ENCODE measurements at places on chromosomes 1 and 21.

DNA sequence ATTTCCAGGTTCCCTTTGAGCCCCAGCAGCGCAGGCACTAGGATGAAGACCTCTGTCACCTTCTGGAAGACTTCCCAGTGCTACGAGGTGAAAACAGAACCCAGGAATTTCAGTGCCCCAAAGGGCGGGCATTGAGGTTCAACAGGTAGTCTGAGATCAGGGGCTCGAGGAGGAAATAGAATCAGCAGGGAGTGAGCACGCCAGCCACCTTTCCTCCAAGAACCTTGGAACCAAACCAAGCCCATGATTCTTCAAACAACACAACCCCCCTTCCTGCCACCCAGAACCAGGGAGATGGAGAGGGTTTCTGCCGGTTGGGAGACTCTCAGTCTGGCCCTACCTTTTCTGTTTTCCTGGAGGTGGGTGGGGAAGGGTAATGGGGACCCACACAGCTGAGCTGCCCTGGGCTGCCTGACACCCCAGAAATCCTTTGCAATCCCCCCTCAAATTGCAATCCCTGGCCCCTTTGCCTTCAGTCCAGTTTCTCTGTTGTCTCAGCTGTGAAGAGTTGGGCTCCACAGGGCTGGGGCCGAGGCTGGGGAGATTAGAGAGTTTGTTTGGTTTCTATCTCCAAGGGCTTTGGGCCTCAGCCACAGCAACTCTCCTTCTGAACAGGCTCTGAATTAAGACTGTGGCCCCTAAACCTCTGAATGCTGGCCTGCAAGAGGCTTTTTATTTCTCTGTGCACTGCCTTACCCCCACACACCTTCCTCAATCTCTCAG, 11.9 kb downstream of the SLC41A1 start:
- no peak for DNase-seq

DNA sequence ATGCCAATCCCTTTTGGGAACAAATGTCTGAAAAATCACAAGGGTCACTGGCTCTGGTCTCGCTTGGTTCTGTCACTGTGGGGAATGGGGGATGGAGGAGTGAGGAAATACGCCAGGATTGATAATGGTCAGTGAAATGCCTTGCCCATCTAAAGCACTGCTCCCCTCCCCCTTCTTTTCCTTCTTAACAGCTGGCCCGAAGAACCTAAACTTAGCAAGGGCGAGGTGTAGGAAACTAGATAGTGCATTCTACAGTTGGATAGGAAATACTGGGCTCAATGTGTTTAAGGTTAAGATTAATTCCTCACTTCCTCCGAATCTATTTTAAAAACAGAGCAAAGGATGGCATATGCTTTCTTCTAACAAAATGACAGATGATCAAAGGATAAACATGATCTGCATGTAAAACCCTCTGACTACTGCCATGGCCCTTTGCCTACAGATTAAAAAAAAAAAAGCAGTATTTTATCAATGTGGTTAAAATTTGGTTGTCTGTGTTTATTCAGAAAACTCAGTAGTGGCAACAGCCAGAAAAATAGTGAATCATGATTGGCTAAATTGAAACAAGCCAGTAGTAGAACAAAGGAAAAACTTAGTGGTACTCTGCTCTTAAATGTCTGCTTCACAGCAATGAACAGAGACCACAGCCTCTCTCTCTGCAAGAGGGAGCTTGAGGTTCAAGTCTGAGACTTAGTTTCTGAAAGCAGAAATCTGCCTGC, 86.1 kb upstream of the VAV3 start:
- no peak for DNase-seq

DNA sequence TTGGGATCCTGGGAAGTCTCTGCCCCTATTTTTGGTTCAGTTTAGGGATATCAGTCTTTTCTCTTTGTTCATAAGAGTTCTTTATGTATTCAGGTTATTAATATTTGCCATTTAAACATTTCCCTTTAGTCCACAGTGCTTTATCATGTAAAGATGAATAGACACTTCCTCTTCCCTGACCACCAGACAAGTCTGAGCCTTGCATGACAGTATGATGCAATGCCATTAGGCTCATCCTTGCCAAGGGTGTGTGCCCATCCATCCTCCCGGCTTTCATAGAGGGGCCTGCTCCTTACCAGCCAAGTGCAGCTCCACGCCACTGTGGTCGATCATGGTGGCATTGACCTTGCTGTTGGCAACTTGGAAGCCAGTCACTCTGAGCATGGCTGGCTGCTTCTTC, 52.1 kb downstream of the ZSCAN20 start:
- no peak for DNase-seq

GRCh38 chr21:15794277-15794912, 64.6 kb downstream of the USP25 start:
- no peak for DNase-seq

GRCh38 chr1:38127428-38127827, 80.8 kb upstream of the POU3F1 start:
- no peak for DNase-seq

DNA sequence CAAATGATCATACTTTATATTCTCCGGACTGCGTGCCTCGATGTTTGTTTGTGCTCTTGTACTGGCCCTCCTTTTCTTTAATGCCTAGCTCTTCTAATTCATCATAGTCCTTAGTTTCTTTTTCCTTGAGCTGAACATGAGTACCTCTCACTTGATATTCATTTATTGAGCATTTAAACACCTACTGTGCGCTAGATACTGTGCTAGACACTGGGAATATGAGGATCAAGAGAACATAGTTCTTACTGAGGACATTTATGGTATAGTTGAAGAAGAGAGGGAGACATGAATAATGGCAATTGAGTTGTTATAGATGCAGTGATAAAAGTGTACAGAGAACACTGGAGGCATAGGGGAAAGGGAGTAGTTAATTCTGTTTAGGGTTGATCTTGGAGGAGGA, 22.0 kb downstream of the SUCO start:
- DNase-seq = no peak

- DNase-seq = no peak
Measured at GRCh38 chr1:41533731-41534080, 49.2 kb upstream of the EDN2 start.

- no peak for DNase-seq
Measured at GRCh38 chr1:61343734-61344420, 261.5 kb downstream of the NFIA start.

DNA sequence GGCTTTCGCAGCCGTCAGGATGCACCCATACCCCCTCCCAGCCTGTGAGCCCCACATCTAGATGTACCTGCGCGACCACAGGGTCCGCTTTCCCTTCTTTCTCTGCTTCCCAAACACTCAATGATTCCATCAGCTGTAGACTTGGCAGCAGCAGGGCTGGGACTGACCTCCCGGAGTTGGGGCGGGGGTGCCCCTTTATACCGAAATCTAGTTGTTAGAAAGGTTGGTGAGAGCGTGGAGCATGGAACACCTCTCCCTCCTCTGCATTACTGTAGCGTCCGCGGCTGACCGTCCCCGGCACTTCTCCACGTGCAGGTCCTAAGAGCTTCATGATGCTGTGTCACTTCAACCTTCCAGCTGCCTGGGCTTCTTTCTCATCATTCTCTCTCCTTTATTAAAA, 21.1 kb upstream of the ACTRT2 start:
- no peak for DNase-seq

DNA sequence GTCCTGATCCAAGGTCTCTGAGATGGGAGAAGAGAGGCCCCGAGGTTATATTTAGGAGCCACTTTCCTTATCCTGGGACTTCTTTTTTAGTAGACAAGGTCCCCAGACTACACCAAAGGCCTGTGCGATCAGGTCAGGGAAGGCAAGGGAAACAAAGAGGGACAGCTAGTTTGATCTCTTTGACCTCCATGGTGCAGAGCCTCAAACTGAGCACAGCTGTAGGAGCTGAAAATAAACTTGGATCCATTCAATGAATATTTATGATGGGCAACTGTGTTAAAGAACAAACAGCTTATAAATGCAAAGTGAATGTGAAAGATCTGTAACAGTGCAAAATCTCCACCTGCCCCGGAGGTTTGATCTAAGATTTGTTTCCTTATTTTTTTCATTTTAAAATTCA, 256.6 kb downstream of the DYRK1A start:
- DNase-seq = no peak

DNA sequence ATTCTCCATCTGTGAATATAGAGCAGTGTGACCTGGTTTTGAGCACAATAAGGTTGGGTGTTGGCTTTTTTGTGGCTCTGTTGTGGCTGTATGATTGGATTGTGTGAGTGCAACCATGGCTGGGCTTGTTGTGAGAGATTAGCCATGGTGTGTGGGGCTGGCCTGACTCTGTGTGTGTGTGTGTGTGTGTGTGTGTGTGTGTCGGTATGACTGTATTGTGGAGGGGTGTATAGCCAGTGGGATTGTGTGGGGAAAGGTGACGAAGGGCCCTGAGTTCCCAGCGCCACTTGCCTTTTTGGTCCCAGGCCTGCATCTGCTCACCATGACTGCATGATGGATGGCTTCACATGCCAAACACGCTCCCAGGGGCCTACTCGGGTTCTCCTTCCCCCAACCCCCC, 5.9 kb upstream of the SLC6A9 start:
- no peak for DNase-seq

- no peak for DNase-seq
Measured at GRCh38 chr1:175632667-175633066, 110.7 kb downstream of the TNR start.

DNA sequence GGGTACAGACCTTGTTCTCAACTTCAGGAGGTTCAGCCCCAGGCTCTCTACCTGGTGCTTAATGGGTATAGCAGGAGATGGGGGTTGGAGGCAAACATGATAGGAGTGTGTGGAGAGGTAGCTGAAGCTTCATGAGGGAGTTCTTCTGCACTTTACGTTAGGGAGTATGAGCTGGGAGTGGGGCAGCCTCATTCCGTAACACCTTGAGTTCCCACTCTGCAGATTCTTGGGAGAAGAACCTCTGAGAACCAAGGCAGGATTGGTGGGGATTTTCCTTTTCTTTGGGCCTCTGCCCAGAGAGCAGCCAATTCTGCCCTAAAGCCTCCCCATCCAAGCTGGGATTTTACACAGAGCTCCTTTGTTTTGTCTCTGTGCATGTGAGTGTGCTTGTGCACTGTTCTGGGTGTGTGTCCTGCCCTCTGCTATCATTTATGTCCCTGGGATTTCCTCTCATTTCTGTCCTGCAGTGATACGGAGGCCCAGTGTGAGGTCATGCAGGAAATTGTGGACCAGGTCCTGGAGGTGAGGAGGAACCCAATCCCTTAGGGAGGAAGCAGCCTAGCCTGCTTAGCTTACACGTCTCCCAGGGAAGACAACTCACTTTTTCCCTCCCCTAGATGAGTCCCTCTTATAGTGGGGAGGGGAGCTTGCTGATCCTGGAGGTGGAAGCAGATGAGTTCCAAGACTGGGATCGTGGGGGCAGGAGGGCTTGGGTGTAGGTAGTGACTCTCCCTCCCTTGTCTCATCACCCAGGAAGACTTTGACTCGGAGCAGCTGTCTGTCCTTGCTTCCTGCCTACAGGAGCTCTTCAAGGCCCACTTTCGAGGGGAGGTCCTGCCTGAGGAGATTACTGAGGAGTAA, 11.6 kb upstream of the SLC27A3 start:
- no peak for DNase-seq

DNA sequence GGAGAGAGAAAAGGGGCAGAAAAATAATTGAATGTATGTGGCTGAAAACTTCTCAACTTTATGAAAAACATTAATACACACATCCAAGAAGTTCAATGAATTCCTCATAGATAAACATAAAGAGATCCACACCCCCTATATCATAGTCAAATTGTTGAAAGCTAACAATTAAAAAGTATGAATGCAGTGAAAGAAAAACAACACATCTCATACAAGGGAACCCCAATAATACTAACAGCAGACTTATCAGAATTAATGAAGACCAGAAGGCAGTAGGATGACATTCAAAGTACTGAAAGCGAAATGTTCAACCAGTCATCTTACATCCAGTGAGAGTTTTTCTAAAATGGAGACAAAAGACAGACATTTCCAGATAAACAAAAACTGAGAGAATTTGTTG, 134.4 kb downstream of the FMN2 start:
- DNase-seq = no peak

Data from T-helper 22 cell (primary cell).